SK-N-SH treated with all-trans-retinoic acid at 6 μM for 48 hours (cell line): ENCODE measurements at places on chromosomes 11 and 22.

GRCh38 chr22:50526108-50526833, 873 bp upstream of the SCO2 start:
- peak; percentile 47 for ATAC-seq

GRCh38 chr11:115194802-115195110, 309.5 kb downstream of the CADM1 start:
- ATAC-seq, result no peak

DNA sequence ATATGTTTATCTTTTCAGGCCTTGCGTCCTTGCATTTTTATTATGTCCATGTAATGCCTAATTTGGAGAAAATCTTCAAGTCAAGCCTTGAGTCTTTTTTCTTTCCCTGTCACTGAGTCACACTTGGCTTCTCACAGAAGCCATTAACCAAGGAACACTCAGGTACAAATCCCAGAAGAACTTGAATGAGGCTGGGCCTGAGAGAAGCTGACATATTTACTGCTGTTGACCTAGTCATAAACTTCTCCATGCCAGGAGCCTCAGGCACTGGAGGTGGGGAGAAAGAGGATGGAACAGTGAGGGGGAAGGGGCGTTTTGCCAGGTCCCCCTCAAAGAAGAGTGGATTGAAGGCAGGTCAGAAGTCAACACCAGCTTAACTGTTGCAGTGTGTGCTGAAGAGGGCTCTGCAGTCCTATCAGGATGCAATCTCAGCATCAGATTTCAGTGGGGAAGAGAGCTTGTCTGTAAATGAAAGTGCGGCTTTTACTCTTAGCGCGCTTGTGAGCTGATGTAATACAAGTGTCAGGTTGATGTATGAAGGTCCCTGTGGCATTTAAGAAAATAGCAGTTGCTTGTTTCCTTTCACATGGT, 526.0 kb downstream of the ETS1 start:
- ATAC-seq, result peak; percentile 98

DNA sequence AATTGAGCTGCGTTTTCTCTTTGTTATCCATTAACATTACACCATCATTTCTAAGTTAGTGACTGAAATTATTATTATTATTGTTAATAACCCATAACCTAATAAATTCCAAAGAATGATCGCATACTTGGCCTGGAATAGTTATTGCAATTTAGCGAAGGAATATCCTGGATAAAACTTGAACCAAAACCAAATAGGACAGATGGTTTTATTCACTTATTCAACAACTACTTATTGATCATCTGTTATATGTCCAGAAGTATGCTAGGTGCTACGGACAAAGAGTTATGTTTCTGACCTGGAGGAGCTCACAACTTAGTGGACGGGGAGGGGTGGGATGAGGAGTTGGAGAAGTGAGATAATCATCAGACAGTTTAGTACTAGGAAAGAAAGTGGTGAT, 44.8 kb upstream of the ARHGAP20 start:
- no peak for ATAC-seq

GRCh38 chr22:22176929-22177616, 67.5 kb upstream of the VPREB1 start:
- no peak for ATAC-seq

DNA sequence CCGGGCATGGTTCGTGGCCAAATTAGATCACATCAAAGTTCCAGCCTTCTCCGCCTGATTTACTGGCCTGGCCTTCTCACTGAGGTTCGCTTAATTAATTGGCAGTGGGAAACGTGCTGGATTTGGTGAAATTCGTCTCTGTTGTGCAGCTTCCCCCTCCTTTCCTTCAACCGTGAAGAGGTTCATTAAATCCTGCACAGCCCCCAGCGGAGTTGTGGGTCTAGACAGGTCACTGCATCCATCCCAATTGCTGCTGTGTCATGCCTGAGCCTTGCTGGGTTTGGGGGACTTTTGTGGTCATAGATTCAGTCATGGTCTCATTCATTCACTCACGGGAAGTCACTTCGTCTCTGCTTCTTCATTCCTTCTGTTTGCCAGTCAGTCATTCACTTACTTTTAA, 90.0 kb downstream of the INSC start:
- no peak for ATAC-seq

DNA sequence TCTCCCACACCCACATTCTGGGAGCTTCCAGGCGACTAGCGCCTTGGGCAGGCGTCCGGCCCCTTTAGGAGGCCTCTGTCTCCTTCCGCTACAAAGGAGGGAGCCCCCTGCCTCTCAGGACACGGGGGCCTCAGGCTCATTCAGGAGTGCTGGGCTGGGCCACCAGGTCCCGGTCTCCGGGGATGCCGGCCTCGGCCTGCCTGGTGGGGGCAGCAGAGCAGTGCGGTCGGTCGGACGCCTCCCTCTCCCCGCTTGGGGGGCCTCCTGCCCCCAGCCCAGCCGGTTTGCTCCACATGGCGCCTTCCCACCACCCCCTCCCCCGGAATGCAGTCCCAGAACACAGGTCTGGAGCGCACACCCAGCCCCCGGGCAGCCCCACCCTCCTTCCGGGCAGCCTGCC, 21.9 kb downstream of the MRPL23 start:
- peak; percentile 74 for ATAC-seq

- no peak for ATAC-seq
Measured at GRCh38 chr11:33323421-33323820, 66.2 kb downstream of the HIPK3 start.

- ATAC-seq, result no peak
Measured at GRCh38 chr11:133501643-133502539, 30.4 kb downstream of the OPCML start.

GRCh38 chr11:34351687-34352469, 5.9 kb downstream of the ABTB2 start:
- no peak for ATAC-seq

DNA sequence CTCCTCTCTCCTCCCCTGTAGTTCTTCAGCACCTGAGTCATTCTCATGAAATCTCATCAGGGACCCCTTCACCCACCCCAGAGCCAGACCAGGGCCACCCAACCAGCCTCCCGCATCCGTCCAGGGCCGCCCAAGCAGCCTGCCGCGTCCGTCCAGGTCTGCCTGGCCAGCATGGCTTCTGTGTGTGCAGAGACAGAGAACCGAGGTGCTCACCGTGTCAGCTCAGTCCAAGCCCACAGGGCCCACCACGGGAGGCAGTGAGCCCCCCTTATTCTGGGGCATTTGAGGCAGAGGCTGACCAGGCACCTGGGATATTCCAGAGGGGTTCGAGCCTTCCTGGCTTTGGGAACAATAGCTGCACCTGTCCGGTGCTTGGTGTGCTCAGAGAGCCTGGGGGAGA, 1117.3 kb downstream of the BRD1 start:
- no peak for ATAC-seq
